ENCODE measurements at places on chromosomes 11 and 22. TPM values are rescaled to one million over a fixed set of nuclear protein-coding genes. Genes with fewer than 3 reads are reported as not detected.

The EFCAB6 gene
- 1.7 TPM for total RNA-seq

The HSPB2 gene
- 1.6 TPM for total RNA-seq

The BIRC2 gene
- total RNA-seq: 77.4 TPM

- peak; percentile 97 for DNase-seq
These were observed 548.0 kb downstream of the ETS1 start for GRCh38 chr11:128039140-128040021.

DNA sequence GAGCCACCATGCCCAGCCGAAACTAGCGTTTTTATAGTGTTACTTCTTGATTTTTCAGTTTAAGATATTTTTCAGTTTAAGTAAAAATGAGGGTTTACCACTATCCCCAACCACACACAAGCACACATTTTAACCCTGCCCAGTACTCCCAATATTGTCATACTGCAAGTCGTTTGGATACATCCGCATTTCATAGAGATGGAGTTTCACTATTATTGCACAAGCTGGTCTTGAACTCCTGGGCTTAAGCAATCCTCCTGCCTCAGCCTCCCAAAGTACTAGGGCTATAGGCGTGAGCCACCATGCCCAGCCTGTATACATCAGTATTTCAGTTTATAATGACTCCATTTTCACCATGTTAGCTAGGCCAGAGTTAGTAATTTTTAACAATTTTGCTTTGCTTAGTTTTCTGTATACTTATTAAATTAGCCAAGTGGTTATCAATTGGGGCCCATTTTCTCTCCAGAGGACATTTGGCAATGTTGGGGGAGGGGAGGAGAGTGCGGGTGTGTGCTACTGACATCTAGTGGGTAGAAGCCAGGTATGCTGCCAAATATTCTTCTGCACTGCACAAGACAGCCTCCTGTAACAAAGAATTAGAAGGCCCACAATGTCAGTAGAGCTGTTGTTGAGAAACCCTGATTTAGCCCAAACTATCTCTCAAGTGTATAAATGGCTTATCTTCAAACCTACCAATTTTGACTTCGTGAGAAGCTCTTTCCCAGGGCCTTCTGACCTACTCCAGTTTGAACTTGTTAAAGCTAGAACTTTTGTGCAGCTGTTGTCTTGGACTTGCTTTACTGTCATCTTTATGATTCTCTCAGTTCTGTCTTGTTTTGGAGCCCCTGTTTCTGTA lies 7.3 kb downstream of the USP47 start:
- DNase-seq: peak; percentile 78

GRCh38 chr11:59754494-59754858 lies 700 bp upstream of the STX3 start:
- DNase-seq: peak; percentile 1

GRCh38 chr11:3942956-3943497 lies 87.6 kb downstream of the STIM1 start:
- no peak for DNase-seq

DNA sequence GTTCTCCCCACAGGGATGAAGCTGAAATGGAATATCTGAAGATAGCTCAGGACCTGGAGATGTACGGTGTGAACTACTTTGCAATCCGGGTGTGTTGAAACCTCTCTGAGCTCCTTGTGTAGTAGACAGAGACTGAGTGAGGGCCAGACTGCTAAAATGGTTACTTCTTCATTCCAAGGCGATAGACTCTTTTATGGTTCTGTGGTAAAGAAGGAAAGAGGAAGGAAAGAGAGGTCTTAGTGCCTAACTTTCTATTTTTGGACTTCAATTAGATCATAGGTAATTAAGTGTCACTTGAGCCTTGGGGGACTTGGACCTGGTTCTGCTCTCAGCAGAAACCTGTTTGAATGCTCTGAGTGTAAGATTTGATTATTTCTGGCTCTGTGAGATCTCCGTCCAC lies 54.7 kb downstream of the NF2 start:
- no peak for DNase-seq
